ENCODE measurements at places on chromosomes 7 and 10.
A peak's percentile ranks its signal among the peaks of the same experiment; 100 is the strongest.

- DNase-seq = no peak
Measured at GRCh38 chr10:101062232-101063049, 652 bp downstream of the KAZALD1 start.

GRCh38 chr10:15738270-15738925 is 18.7 kb upstream of the ITGA8 start:
- DNase-seq = no peak

DNA sequence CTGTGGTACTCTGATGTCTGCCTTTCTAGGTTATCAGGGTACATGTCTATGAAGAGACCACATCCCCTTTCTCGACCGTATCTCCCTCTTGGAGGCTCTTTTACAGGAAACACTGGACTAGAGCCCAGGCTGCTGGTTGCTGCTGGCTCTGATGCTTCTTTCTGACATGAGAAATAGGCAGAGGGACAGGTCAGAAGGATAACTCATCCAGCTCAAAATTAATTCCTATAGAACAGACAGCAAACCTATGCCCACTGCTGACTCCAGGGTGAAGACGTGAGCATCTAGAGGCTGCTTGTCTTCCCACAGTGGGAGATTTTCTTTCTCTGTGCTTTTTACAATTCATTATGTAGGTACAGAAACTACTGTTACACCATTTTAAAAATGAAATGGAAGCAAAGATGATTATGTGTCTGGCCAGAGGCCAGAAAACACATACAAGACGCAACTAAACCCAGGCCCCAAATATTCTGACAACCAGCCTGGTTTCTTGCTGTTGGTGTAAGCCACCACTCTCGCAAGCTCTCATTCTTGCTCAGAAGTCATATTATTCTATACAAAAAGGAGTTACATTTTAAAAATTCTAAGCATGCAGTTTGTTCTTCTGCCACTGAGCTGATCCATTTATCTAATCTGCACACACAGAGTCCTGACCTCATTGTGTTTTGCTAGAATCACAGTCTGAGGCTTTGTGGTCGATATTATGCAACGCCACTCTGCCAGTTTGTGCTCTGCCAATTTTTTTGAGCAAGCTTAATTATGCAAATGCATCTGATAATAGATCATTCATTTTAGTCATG is 424.3 kb downstream of the KIF20B start:
- DNase-seq = peak; percentile 40

DNA sequence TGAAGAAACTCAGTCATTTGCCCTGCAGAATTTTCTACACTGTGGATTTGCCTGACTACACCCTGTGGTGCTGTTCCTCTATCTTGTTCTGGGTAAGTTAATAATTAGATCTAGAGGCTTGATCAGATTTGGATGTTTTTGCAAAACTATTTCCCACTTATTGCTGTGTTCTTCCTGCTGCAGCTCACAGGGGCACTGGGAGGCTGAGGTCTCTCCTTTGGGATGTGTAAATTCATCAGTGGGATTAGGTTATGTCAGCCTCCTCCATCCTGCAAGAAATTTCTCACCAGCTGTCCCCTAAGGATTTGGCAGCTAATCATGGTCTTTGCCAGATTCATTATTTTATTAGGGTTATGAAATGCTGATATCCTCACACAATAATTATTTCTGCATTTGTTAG is 148.1 kb upstream of the ZNF32 start:
- DNase-seq = no peak

- no peak for DNase-seq
Measured at GRCh38 chr7:128800567-128800966, 8.8 kb downstream of the CCDC136 start.

- DNase-seq = no peak
Measured at GRCh38 chr7:1097120-1097504, 9.2 kb downstream of the GPER1 start.
